Stimulated activated CD4-positive, alpha-beta T cell treated with anti-CD3 and anti-CD28 coated beads, Interleukin-15, amount 100 ng/mL, for 48 hours (primary cell): ENCODE measurements at places on chromosomes 5 and 9.

DNA sequence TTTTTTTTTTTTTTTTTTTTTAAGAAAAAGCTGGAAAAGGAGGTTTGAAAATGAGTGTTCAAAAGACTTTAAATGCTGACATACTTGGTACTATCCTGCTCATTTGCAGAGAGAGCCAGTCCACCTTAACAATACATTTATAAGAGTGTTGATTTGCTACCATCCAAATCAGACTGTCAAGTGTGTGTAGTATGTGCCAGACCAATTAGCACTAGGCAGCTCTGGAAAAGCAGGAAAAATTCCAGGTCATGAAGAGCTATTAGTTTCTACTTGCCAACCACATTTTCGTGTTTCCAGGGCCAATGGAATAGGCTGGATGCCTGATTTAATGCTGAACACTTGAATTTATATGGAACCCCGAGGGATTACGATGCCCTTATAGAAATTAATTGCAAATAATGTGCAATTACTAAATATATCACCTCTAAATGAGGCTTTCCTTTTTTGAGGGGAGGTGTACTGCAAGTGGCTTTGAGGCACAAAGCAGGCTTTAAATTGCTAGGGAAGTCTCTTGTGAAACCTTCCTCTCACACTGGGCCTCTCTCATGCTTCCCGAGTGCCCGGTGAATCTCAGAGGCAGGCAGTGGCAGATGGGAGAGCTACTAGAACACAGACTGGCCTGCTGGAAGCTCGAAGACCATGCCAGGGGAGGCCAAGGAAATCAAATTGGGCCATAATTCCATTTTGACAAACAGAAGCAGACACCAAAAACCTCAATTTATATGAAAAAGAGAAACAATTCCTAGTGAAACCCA is 178.7 kb downstream of the PPP2R2B start:
- DNase-seq, result no peak

- peak; percentile 19 for DNase-seq
Observed at GRCh38 chr9:126965541-126966428, 51.2 kb downstream of the RALGPS1 start.

DNA sequence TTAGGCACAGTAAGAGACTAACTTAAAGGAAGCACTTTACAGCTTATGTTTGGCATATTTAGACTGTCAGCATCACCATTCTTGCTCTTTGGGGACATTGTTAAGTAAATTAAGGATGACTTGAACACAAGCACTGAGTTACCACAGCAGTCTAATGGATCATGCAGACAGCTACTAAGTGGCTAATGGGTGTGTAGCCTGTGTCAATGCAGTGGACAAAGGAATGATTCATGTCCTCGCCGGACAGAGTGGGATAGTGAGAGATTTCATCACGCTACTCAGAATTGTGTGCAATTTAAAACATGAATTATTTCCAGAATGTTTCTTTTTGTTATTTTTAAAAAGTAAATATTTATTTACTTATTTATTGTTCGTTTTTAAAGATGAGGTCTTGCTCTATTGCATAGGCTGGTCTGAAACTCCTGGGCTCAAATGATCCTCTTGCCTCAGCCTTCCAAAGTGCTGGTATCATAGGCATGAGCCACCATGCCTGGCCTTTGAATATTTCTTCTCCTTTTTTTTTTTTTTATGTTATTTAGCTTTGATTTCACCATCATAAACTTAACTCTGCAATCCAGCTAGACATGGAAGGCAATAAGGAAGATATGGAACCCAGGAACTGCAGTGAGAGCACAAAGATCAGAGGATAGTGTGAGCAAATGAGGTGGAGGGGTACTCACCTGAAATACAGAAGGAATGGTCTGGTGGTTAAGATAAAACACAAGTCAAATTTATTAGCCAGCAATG is 53.0 kb upstream of the KLF4 start:
- DNase-seq, result no peak

GRCh38 chr5:73444499-73445438 is 3.8 kb downstream of the FOXD1 start:
- no peak for DNase-seq

- no peak for DNase-seq
Observed at GRCh38 chr9:97704851-97705250, 7.7 kb upstream of the XPA start.

DNA sequence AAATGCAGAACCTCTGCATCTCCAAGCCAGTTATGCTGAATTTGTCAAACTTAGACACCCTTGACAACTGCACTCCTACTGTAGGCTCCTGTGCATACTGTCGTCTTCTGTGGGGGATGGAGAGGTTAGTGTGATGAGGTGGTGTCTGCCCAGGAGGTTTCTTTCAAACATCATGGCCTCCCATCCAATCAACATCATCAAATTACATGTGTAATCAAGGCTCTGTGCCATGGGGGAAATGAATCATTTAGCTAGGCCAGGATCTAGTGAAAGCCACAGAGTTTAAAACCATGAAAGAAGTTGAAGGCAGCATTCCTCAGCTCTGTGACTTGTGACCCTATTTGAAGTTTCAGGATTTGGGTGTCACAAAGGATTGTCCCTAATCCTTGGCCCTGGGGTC is 240.6 kb downstream of the MARCHF11 start:
- no peak for DNase-seq

DNA sequence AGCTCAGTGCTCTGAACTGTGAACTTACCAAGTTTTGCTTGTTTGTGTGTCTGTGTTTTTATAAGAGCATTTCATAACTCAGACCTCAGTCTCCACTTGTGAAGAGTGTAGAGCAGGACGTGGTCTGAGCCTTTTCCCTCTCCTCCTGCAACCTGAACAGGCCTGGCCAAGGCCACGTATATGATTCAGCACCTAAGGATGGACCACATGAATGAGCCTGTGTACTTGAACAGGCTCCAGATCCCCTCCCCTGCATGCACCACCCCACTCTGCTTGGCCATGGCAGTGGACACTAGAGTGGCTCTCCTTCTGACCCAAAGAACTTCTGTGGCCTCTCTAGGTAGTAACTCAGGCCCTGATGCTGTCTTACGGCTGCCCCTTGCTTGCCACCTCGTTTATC is 125.9 kb upstream of the FSTL4 start:
- no peak for DNase-seq

DNA sequence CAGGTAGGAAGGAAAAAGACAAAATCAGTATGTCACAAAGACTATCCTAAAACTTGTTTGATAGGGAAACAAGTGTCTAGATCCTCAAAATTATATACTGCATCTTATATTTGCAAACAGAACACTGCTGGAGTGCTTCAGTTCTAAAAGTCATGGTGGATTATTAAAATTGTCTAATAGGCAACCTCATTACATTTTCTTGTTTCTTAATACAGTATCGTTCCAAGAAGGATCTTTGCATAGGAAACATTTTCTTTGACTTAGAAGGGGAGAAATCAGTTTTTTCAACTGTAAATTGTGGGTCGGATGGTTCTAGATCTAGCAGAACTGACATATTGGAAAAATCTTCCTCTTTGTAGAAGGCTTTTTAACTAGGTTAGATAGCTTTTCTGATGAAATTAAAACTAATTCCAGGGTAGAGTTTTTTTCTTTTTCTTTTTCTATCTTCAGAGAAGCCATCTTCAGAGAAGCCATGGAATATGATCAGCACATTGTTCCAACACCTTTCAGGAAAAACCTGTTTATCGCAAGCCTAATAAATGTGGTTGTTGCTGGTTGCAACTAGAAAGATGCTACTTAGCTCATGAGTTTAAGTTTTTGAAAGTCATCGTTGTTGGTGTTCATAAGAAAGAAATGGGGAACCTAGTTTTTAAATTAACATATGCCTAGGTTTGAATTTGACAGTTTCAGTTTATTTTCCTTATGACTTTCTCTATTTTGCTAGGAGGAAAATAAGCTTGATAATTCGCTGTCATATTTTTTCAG is 7.4 kb downstream of the CPEB4 start:
- no peak for DNase-seq

- no peak for DNase-seq
Observed at GRCh38 chr5:143432658-143433239, 29.3 kb upstream of the NR3C1 start.

GRCh38 chr5:40025586-40025985 is 600.8 kb upstream of the DAB2 start:
- no peak for DNase-seq

DNA sequence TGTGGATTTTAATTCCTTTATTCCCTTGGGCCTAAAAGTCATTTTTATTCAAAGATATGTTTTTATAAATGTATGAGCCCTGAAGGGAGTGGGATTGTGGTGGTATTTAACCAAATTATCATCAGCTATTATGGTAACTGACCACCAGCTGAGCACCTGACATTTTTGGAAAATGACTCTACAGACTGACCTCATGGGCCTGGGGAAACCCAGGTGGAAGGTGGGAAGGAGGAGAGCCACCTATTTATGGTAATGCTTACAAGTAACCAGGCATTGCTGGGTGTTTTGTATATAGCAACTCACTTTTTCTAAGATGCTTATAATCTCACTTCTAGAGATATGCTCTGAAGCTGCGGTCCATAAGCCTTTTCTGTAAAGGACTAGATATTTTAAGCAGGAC is 22.3 kb upstream of the NFIB start:
- DNase-seq, result no peak

GRCh38 chr5:169801781-169802180 is 164.7 kb downstream of the DOCK2 start:
- DNase-seq, result no peak

DNA sequence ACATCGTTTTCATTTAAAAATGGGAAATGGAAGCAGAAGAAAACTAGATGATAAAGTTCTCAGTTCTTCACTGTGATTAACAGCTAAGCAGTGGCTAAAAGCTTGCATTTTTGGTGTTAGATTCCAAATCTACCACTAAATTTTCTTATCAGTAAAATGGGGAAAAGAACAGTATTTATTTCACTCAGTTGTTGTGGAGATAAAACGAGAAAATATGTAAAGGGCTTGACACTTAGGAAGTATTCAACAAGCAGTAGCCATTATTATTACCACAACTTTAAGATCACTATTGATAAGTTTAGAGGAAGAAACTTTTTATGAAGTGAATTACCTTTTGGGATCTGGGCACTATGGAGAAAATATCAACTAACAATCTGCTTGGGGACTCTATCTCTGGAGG is 4.5 kb downstream of the STOM start:
- DNase-seq, result no peak

GRCh38 chr9:3479514-3480352 is 46.1 kb downstream of the RFX3 start:
- DNase-seq, result no peak

DNA sequence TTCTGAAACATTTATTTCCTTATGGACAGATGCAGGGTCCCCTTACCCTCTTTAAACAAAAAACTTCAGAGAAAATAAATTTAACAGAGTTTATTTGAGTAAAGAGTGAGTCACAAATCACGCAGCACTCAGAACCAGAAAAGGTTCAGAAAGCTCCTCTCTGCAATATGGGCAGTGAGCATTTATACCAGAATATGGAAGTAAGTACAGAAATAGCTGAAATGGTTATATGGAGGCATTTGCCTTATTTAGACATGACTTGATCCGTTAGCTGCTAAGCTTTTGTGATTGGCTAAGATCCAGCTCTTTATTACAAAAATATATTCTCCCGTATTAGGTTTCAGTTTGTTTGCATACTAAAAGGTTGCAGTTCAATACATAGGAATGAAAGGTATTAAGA is 1554.1 kb downstream of the EFNA5 start:
- DNase-seq, result no peak

- DNase-seq, result no peak
Observed at GRCh38 chr5:75050415-75050814, 1.9 kb downstream of the GCNT4 start.

DNA sequence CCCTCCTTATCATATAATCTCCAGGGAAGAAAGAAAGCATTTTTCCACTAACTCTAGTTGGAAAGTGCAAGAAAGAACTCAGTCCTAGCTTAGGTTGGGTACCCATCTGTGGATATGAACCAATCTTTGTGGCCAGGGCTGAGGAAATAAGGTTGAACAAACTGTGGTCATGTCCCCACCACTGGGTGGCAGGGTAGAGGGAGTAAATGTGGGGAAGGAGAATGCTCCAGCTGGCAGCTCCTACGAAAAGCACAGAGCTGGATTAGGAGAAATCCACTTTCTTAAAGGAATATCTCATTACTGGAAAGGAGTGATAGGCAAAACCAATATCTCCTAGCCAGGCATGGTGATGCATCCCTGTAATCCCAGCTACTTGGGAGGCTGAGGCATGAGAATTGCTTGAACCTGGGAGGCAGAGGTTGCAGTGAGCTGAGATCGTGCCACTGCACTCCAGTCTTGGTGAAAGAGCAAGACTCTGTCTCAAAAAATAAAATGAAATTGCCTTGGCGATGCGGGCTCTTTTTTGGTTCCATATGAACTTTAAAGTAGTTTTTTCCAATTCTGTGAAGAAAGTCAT is 175.1 kb downstream of the CCDC192 start:
- no peak for DNase-seq

- DNase-seq, result no peak
Observed at GRCh38 chr5:44331471-44332050, 57.7 kb downstream of the FGF10 start.
